ENCODE measurements at places on chromosomes 2 and 18. TPM values are rescaled to one million over a fixed set of nuclear protein-coding genes. Genes with fewer than 3 reads are reported as not detected.

The KYNU gene
- total RNA-seq, result 1.0 TPM

The CCDC121 gene
- total RNA-seq, result 1.1 TPM

The CCDC141 gene
- 11.8 TPM for total RNA-seq

The LIPT1 gene
- total RNA-seq, result 10.1 TPM

The LOXL3 gene
- 0.42 TPM for total RNA-seq

The PTH2R gene
- total RNA-seq, result 0.22 TPM

The SEMA4F gene
- total RNA-seq, result 11.1 TPM

The INHBB gene
- total RNA-seq, result not detected

The CCDC74A gene
- total RNA-seq, result 4.8 TPM

The TEX44 gene
- not detected for total RNA-seq

- peak; percentile 74 for DNase-seq
- H3K27ac ChIP-seq, result peak within 1 kb of the TSS; percentile 96
- H3K4me1 ChIP-seq, result peaks cover 31% of the 10 kb centered on the region
- peak within 1 kb of the TSS; percentile 99 for H3K4me3 ChIP-seq
Measured at GRCh38 chr2:210476194-210477128, at the start of gene LANCL1. Gene LANCL1 (minus strand): TSS chr2:210476759. CDS start chr2:210476396, 363 bp downstream.

GRCh38 chr2:151056870-151057269 lies 204.8 kb downstream of the RBM43 start:
- DNase-seq, result no peak
- H3K4me1 ChIP-seq, result no peaks in the 10 kb centered on the region
- no peak overlapping the region for H3K4me3 ChIP-seq
- H3K36me3 ChIP-seq, result no peaks in the 10 kb centered on the region
- H3K27ac ChIP-seq, result no peak overlapping the region

GRCh38 chr18:75100832-75101630 lies 107.9 kb downstream of the PTGR3 start:
- no peak overlapping the region for H3K4me3 ChIP-seq
- H3K36me3 ChIP-seq, result no peaks in the 10 kb centered on the region
- H3K4me1 ChIP-seq, result no peaks in the 10 kb centered on the region

DNA sequence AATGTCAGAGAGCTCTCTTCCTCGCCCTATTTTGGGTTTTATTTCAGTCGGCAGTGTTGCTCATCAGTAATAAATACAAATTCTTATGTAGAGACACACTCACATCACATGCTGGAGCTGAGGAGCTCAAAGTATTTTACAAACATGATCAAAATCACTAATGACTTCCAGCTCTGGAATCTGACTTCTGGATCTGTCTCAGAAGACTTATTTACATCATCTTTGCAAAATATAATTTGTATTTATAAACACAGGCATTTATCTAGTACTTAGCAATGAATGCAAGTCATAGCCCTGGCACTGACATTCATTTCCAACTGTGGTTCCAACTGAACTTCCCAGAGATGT lies 327.1 kb downstream of the NCKAP5 start:
- no peaks in the 10 kb centered on the region for H3K36me3 ChIP-seq
- DNase-seq, result no peak
- H3K27me3 ChIP-seq, result no peaks in the 10 kb centered on the region
- no peak overlapping the region for H3K4me3 ChIP-seq
- H3K4me1 ChIP-seq, result no peaks in the 10 kb centered on the region
- H3K27ac ChIP-seq, result no peak overlapping the region

DNA sequence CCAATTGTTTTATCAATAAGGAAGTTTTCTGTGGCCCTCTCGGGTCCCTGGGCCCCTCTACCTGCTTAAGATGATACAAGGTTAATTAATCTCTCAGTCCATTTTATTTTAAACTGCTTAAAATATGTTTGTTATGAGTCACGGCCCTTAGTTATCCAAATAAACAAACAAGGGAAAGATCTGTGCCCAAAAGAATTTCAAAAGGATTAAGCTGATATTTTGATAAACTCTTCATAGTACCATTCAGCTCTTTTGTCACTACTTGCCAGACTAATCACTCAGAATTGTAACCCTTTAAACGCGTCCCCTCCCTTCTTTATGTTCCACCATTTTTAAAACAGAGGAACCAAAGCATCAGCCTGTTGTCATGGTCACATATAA lies 144.7 kb upstream of the STK17B start:
- no peaks in the 10 kb centered on the region for H3K36me3 ChIP-seq
- no peak for DNase-seq

GRCh38 chr18:8504880-8505435 lies 104.3 kb upstream of the RAB12 start:
- no peaks in the 10 kb centered on the region for H3K36me3 ChIP-seq
- H3K27me3 ChIP-seq, result peaks cover 14% of the 10 kb centered on the region
- DNase-seq, result no peak
- H3K27ac ChIP-seq, result no peak overlapping the region
- no peak overlapping the region for H3K4me3 ChIP-seq
- H3K4me1 ChIP-seq, result peaks cover 4% of the 10 kb centered on the region

DNA sequence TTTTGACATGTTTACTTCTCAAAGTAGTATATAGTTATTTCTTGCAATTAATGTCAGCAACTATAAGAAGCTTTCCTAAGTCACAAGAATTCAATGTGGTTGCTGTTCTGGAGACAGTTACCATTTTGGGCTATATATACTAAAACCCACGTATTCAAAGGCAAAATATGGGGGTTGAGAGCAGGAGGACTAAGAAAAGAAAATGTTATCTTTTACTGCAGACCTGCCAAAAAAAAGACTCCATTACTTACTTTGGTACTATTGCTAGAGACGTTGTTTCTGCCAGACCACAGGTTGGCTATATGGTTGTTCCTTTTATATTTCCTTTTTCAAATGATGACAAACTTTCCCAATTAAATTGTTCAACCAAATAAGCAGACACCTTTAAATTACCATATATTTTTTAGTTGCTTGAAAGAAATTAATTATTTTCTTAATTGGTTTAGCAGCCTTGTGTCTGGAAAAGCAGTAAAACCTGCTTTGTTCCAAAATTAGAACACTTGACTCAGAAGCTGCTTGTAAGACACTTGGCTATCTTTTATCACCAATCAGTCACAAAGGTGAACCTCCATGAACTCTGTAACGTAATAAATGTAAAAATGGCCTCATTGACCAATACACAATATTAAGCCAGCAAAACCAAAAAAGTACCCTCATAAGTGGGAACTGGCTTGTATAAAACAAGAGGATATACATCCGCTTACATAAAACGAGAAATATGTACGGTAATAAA lies 8.2 kb upstream of the OSGEPL1 start:
- no peaks in the 10 kb centered on the region for H3K27me3 ChIP-seq
- no peak overlapping the region for H3K27ac ChIP-seq
- H3K4me3 ChIP-seq, result no peak overlapping the region
- H3K4me1 ChIP-seq, result no peaks in the 10 kb centered on the region

GRCh38 chr18:62723666-62724281 lies 8.4 kb downstream of the PHLPP1 start:
- H3K27me3 ChIP-seq, result no peaks in the 10 kb centered on the region
- H3K36me3 ChIP-seq, result peaks cover 2% of the 10 kb centered on the region
- H3K27ac ChIP-seq, result no peak overlapping the region
- no peak for DNase-seq
- peaks cover 8% of the 10 kb centered on the region for H3K4me1 ChIP-seq
- no peak overlapping the region for H3K4me3 ChIP-seq

DNA sequence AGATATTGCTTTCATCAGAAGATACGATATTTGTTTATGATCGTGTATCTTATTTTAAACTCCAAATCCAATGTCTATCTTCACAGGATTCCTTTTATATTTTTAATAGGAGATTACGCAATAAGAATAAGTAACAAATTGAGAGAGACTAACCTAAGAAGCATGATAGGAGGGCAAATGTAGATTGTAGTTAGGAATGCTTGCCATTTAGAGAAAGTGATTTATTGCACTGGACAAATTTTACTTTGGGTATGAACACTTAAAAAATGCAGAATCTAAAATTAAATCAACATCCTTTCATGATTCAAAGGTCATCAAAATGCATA lies 563.4 kb upstream of the POU3F3 start:
- no peak overlapping the region for H3K4me3 ChIP-seq
- H3K27ac ChIP-seq, result no peak overlapping the region
- no peaks in the 10 kb centered on the region for H3K36me3 ChIP-seq
- no peaks in the 10 kb centered on the region for H3K27me3 ChIP-seq
- no peak for DNase-seq

DNA sequence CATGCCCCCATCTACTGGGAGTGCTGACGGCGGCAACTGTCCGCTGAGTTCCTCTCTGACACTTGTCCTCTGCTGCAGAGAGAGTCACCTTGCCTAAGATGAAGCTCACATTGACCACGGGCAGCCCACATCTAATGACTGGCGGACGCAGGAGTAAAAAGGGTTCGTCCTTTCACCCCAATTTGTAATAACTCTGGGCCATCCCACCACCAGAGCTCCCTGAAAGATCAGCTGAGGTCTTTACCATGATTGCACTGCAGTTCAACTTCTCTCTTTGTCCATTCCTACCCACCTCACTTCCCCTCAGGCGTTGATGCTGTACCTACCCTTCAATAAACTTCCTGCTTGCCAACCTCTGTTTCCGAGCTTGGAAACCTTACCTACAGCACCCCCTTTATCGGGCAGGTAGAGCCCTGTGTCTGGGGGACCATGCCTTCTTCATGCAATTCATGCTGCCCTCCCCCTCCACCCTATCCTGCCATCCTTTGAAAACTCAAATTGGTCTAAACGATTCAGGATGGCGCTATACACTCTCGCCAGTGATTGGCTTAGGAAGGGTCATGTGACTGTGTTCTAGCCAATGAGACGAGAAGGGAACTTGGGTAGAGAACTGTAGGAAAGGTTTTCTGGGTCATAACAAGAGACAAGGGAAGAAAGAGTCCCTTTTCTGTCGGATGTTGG lies 10.3 kb upstream of the B3GNT2 start:
- no peak overlapping the region for H3K27ac ChIP-seq
- DNase-seq, result no peak
- H3K27me3 ChIP-seq, result peaks cover 2% of the 10 kb centered on the region
- peaks cover 3% of the 10 kb centered on the region for H3K36me3 ChIP-seq

GRCh38 chr2:120707816-120708215 lies 27.9 kb upstream of the GLI2 start:
- no peaks in the 10 kb centered on the region for H3K36me3 ChIP-seq
- H3K4me1 ChIP-seq, result peaks cover 13% of the 10 kb centered on the region
- H3K27ac ChIP-seq, result no peak overlapping the region
- H3K27me3 ChIP-seq, result peaks cover 14% of the 10 kb centered on the region
- no peak overlapping the region for H3K4me3 ChIP-seq

GRCh38 chr2:239279508-239280295 lies 121.1 kb downstream of the HDAC4 start:
- no peaks in the 10 kb centered on the region for H3K27me3 ChIP-seq
- DNase-seq, result no peak
- no peak overlapping the region for H3K27ac ChIP-seq

DNA sequence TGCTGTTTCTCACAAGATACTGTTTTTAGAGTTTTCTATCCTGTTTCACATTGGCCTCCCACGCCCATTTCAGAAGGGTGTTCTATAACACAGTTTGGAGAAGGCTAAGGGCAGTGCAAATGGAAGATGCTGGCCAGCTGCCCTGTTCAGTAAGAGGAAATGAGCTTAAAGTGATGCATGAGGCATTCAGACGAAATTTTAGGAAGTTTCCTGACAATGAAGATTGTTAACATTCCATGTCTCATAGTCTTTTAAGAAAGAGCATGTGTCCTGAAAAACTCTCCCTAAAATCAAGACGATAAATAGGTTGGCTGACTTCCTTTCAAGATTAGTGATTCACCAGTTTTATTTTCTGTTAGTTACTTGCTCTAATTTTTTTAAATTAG lies 484.2 kb upstream of the NRP2 start:
- H3K27me3 ChIP-seq, result no peaks in the 10 kb centered on the region
- no peak for DNase-seq
- no peak overlapping the region for H3K27ac ChIP-seq
- H3K4me1 ChIP-seq, result peaks cover 3% of the 10 kb centered on the region
- H3K4me3 ChIP-seq, result no peak overlapping the region

- peaks cover 11% of the 10 kb centered on the region for H3K4me1 ChIP-seq
- peak; percentile 36 for DNase-seq
- no peak overlapping the region for H3K4me3 ChIP-seq
- no peak overlapping the region for H3K27ac ChIP-seq
- peaks cover 17% of the 10 kb centered on the region for H3K36me3 ChIP-seq
- H3K27me3 ChIP-seq, result no peaks in the 10 kb centered on the region
Measured at GRCh38 chr18:67300498-67300897, 216.0 kb downstream of the DSEL start.

DNA sequence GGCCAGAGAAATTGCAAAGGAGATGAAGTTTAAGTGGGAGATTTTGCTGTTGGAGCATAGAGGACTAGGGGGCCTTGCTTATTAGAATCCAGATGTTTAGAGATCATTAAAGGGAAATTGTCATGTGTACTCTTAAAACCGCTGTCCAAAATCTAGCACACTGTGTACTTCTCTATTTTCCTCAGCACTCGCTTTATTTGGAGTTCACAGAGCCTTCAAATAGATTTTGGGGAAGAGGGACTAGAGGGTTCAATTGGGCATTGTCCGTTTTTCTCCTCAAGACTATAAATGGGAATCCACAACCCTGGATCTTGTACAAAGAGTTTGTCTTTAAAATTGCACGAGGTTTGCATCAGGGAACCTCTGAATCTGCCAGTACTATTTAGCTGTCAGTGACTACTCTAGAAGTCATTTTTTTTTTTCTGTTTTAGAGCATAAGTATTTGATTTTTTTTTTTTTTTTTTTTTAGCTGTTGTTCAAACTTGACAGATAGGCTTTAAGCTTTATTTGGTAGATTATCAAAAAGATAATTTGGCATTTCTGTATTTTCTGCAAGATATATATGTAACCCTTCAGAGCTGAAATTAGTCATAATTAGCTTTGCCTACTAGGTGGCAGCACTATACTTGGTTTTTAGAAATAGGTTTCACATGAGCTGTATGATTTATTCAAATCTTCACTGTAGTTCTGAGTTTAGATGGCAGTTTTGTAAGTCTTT lies 14.2 kb downstream of the PMS1 start:
- no peak for DNase-seq
- H3K4me3 ChIP-seq, result no peak overlapping the region
- no peaks in the 10 kb centered on the region for H3K4me1 ChIP-seq
- H3K27me3 ChIP-seq, result no peaks in the 10 kb centered on the region
- peaks cover 10% of the 10 kb centered on the region for H3K36me3 ChIP-seq

DNA sequence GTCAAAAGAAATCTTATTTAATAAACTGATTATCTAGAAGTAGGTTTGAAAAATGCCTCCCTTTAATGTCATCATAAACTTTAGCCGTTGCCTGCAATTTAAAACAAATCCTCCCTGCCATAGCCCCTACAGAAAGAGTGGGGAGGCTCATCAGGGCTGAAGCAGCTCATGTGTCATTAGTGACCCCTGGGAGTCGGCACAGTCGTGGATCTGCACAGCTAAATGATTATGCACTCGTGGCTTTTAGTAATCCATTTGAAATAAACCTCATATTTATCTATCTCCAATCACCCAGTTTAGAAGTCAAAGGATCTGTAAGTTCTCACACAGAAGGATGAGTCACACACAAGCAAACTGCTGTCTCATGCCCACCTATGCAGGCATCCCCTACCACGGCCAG lies 277.3 kb downstream of the SS18 start:
- no peak overlapping the region for H3K4me3 ChIP-seq
- H3K4me1 ChIP-seq, result peaks cover 9% of the 10 kb centered on the region
- DNase-seq, result no peak
- H3K27ac ChIP-seq, result no peak overlapping the region

Data from activated naive CD8-positive, alpha-beta T cell treated with anti-CD3 and anti-CD28 coated beads, Interleukin-2, amount 10 ng/mL, durations not matched to agents 7 days and 5 days (primary cell).